NCI-H446 (cell line): ENCODE measurements at places on chromosomes 3 and 15.

DNA sequence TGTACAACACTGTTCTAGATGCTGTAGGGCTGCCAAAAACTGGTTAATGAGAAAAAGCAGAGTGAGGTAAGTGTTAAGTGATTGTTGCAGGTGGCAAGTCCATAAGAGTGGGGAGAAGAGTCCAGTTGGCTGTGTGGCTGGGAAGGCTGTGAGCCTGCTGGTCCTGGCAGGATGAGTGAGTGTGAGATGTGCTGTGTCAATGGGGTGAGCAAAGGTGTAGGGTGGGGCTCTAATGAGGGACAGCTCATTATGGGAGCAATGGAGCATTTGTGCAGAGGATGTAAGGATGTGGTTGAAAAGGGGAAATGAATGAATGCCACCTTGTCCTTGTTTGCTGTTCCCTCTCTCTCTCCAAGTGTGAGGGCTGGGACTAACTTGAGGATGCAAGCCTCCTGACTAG lies 145.3 kb upstream of the ROPN1 start:
- DNase-seq, result no peak

- DNase-seq, result no peak
Observed at GRCh38 chr15:80588801-80589200, 106.3 kb upstream of the ABHD17C start.

GRCh38 chr15:66941108-66941711 lies 124.2 kb upstream of the SMAD3 start:
- no peak for DNase-seq

- no peak for DNase-seq
Observed at GRCh38 chr3:182979674-182980191, 605 bp downstream of the DCUN1D1 start.

GRCh38 chr3:184687363-184688015 lies 24.4 kb downstream of the MAGEF1 start:
- DNase-seq, result no peak

- DNase-seq, result peak; percentile 35
Observed at GRCh38 chr3:17431004-17431403, 311.4 kb downstream of the TBC1D5 start.

GRCh38 chr3:99041747-99042146 lies 140.3 kb upstream of the DCBLD2 start:
- no peak for DNase-seq

GRCh38 chr3:30768703-30769550 lies 125.5 kb downstream of the GADL1 start:
- peak; percentile 14 for DNase-seq

DNA sequence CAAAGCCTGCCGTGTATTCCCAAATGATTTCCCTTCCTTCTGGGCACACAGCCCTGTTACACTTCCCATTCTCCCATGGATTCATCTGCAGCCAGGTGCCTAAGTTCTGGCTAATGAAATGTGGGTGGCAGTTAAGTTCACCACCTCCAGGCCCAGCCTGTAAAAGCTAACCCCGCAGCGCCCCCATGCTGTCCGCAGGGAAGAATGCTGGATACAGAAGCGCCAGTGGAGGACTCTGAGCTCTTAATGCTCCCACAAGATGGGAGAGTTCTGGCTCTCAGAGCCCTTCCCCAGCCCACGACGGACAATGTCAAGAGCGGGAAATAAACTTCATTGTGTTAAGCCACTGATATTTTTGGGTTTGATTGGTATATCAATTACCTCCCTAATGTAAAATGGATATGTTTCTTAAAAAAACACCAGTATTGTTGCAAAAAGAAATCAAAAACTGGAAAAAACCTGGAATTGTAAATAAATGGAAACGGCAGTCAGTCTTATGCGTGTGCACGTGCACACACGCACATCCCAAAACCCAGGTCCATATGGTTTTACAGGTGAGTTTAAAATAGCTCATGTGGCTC lies 37.7 kb upstream of the FGD5 start:
- DNase-seq, result no peak

DNA sequence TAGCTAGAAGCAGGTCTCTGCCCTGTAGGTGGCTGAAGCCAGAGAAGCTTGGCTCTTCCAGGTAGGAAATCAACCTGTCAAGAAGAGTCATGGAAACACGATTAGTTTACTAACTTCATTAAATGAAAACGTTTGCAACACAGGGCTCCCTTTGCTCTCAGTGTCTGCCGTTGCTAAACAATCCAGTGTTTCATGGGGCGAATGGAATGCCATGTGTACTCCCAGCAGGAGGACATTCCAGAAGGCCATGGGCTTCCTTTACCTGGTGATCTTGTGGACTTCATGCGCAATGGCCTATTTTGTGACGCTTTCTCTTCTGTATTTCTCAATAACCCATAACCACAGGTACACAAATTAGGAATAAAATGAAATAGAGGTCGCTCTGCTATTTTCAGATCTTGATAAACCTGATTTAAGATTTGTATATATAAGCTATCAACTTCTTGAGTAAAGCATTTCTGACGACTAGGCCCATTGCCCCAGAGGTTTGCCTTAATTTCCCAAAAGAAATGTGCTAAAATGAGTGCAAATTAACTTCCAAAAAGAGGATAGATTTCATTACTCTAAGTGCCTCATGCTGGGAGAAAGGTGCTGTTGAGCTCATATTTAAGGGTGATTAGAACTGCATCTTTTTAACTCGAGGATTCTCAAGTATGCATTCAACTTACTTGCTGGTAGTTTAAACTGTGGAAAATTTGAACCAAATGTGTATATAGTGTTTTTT lies 171.0 kb downstream of the EPHA3 start:
- DNase-seq, result no peak

- DNase-seq, result no peak
Observed at GRCh38 chr3:49724586-49724985, 835 bp upstream of the GMPPB start.

GRCh38 chr3:169667166-169668071 lies 3.9 kb upstream of the MECOM start:
- no peak for DNase-seq

DNA sequence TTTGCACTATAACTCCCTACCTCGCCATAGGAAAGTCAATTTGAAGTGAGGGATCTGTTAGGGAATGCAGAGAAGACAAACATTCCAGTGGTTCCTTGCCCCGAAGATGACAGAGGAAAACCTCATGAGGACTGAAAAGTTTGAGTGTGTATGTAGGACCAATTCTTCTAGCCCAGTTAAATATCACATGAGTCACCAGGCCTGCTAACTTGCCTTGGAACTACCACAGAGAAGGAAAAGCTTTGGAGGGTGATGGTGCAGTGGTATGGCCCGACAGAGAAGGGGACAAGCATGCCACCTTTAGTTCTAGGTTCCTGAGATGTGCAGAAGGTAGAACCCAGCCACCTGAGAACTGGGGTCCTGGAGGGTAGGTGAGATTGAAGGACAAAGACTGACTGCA lies 2.6 kb upstream of the UPK1B start:
- no peak for DNase-seq

DNA sequence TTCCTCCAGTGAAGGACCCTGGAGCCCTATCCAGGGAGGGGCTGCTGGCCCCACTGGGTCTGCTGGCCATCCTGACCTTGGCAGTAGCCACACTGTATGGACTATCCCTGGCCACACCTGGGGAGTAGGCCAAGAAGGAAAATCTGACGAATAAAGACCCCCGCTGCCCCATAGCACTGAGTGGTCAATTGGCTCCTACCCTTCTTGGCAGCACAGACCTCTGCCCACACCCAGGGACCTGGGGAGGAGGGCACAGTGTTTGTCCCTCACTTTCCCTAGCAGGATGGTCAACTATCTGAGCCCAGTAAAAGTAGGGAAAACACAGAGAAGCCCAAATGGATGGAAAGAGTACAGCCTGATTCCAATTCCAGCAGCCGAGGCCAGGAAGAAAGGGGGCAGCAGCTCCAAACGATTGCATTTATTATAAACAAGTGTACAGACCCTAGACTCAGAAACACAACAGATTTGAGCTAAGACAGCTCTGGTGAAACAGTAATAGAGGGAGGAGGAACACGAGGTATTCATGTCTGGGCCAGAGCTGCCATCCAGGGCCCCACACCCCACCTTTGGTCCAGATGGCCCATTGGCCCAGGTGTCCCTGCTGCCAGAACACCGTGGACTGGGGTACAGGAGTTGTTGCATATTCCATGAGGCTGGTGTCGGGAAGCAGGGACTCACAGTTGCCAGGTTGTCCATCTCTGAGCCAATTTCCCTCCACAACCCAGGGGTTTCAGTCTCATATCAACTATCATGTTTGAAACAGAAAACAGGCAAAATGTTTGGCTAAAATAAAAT lies 21.1 kb downstream of the ATRIP start:
- no peak for DNase-seq

GRCh38 chr15:68921926-68922325 lies 8.4 kb upstream of the SPESP1 start:
- no peak for DNase-seq

DNA sequence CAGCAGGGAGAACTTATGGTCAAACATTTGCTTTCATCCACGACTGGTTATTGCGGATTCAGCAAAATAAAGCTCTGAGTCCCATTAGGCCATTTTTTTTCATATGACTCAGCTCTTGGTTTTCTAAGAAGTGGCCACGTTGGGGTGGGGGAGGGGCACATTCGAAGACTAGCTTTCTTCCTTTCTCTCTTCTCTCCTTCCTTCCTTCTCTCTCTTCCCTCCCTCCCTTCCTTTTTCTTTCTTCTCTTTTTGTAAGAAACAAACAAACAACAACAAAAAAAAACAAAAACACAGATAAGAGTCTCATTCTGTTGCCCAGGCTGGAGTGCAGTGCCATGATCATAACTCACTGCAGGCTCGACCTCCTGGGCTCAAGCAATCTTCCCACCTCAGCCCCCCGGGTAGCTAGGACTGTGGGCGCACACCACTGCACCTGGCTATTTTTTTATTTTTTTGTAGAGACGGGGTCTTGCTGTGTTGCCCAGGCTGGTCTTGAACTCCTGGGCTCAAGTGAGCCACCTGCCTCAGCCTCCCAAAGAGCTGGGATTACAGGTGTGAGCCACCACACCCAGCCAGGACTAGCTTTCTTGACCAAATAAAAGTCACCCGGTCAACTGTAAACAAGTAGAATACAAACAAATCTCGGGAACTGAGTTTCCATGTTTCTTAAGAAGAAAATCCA lies 41.6 kb downstream of the ABCC5 start:
- no peak for DNase-seq

DNA sequence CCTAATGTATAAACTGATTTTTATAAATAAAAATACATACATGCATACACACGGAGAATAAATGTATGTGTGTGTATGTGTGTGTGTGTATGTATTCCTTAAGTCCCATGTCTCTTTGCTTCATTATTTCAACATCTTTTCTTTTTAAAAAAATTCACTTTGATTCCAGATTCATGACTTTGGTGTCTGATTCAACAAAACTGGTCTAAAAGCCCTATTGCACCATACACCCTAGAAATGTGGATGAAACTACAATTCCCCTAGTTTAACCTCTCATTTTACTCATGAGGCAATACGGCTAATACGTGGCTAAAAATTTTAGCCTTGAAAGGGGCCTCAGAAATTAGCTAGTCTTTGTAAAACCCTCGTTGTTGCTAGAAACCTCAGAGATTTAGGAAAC lies 228.1 kb downstream of the ADAMTS9 start:
- DNase-seq, result no peak
